ENCODE measurements at places on chromosomes 5 and 9.
A peak's percentile ranks its signal among the peaks of the same experiment; 100 is the strongest.

DNA sequence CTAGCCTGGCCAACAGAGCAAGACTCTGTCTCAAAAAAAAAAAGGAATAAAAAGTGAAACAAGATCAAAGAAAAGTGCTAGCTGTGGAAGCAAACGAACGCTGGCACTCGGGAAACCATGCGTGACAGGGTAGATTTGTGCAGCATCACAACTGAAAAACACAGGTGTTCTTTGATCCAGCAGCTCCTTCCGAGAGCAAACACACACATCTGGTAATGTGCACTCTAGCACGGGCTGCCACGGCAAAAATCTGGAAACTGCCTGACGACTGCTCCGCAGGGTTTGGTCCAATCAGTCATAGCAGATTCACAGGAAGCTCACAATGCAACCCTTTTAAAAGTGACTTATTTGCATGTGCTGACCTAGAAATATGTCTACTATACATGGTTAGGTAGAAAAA, 80.0 kb downstream of the SYK start:
- DNase-seq, result no peak

- no peak for DNase-seq
Observed at GRCh38 chr9:116497095-116497890, 189.8 kb upstream of the TRIM32 start.

- no peak for DNase-seq
Observed at GRCh38 chr5:151082282-151082902, 1.6 kb upstream of the TNIP1 start.

- no peak for DNase-seq
Observed at GRCh38 chr5:141186897-141187512, at the start of gene PCDHB9. Gene PCDHB9 (plus strand): TSS chr5:141187161. CDS start chr5:141187319, 158 bp downstream.

DNA sequence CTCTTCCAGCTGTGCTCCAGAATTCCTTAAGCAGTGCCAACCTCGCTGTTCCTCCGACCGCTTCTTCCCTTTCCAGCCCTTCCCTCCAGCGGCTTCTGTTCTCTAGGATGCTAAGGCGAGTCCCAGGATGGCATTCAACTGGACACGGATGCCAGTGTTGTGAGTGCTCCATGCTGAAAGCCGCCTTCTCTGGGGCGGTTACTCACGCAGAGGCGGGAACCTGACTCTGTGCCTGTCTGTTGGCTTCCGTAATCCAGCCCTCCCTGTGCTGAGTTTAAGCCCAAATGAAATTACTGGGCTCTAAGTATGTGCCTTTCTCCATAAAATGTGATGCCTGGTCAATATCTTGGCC, 20.2 kb downstream of the COL5A1 start:
- DNase-seq, result no peak

- no peak for DNase-seq
Observed at GRCh38 chr5:94181895-94182294, 436.5 kb downstream of the KIAA0825 start.

- DNase-seq, result no peak
Observed at GRCh38 chr9:17926246-17926645, 347.4 kb downstream of the SH3GL2 start.

DNA sequence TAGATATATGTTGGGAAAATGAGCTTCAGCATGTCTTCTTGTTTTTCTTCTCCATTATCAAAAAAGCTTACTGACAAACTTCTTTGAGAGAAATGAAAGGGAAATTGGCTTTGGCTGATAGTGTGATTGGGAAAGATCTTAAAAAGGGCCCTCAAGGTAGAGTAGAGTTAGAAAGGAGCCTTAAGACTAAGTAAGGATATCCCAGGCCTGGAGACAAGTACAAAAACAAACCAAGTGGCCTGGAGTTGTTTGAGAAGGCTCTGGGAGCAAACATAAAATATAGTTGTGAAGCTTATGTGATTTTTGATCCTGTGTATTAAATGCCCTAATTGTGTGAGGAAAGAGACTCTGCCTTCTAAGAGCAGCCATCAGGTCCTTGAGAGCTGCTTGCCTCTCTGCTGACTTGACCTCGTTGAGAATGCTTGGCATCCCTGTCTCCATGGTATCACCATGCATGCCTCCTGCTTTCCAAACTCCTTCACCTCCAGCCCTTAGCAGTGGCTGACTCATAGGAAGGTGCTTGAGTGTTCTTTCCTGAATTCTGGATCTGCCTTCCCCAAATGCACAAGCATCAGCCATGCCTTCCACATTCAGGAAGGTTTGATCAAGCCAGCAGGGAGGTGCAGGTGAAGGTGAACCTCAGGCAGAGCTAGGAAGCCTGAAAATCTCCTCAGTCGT, 78.9 kb downstream of the SMARCA2 start:
- no peak for DNase-seq

DNA sequence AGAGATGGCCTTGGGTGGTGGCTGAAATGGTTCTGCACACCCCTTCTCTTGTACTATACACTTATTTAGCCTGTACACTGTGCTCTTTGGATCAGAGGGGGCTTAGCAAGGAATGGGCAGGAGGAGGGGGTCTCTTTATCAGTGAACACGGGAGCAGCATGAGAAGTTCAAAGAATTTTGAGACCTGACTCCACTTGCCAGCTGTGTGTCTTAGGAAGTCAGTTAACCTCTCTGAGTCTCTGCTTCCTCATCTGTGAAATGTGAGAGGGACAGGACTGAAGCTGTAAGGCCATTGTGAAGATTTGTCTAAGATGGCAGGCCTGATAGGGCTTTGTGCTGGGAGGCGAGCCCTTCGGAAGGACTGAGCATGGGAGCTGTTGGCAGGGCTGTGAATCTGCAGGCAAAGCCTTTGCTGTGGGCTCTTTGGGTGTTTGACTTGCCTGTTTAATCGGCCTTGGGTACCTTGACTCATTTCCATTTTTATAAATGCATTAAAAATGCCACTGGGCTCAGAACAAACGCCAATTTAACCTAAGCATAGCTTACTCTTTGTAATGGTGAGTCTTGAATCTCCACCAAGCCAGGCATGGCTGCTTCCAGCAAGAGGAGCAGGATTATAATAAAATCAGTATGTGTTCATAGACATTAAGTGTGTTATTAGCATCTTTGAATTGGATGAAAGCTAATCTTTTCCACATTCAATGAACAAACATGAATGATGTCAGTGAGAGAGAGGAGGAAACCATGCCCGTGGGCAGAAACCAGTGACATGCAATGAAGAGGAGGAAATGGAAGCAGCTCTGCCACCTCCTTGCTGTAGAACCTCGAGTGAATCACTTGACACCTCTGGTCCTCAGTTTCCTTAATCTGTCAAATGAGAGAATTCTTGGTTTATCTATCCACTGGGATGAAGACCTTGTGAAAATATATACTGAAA, 89.4 kb downstream of the MACROH2A1 start:
- no peak for DNase-seq

- no peak for DNase-seq
Observed at GRCh38 chr9:127267793-127268525, 3.4 kb downstream of the GARNL3 start.

GRCh38 chr9:93955111-93955980, at the start of gene BARX1:
Gene BARX1 (minus strand): TSS chr9:93955355. CDS start chr9:93955146, 209 bp downstream.
- no peak for DNase-seq

DNA sequence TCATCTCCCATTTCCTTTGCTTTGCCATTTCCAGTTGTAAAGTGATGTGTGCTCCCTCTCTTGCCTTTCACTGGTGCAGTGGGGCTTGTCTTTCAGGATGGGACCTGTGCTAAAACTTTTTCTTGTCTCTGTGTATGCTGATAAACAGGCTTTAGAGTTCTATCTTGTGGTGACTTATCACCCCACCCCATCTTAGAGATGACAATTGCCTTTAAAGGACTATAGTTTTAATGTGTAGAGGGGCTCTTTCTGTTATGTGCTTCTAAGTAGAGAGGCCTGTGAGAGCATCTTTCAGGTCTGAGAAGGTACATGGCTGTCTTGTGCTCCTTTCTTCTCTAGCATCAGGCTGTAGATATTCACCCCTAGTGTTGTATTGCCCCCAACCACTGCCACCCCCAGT, 21.9 kb downstream of the MAN2A1 start:
- no peak for DNase-seq

DNA sequence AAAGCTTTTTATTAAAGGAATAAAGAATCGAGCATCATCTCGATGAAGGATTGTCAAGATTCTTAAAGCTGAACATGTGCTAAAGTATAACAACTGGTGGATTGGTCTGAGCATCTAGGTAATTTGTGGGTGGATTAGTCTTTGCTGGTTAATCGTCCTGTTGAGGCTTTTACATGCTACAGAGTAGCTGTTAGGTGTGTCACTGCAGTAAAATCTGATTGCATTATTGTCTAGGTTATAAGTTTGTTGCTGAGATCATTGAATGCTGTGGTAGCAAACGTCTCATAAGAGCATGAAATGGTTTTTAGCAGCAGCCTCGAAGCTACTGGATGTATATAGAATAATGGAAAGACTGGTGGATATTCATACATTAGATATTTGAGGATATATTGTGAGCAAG, 7.2 kb downstream of the FBXO38 start:
- no peak for DNase-seq

DNA sequence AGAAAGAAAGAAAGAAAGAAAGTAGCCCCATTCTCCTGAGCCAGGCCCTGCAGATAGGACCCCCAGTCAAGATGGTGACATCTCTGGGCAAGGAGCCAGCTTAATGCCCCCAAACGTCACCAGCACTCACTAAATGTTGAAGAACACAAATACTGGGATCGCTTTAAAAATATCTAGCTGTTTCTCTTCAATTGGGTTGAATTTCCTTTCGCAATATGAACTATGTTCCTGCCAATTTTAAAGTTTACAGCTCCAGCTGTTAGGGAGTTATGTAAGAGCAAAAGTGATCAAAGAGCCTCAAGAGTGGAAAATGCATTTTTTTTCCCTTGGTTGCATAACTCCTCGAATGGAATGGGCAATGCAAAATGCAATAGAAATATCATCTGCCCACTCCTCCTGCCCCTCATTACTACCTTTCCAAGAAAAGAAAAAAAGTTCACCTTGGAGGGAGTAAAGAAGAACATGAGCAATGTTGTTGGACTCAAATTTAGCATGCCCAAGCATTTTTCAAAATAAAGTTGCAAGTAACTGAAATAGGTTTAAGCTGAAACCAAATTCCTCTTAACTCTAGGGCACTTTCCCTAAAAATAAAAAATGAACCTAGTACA, 244.2 kb upstream of the PIK3R1 start:
- DNase-seq, result no peak

DNA sequence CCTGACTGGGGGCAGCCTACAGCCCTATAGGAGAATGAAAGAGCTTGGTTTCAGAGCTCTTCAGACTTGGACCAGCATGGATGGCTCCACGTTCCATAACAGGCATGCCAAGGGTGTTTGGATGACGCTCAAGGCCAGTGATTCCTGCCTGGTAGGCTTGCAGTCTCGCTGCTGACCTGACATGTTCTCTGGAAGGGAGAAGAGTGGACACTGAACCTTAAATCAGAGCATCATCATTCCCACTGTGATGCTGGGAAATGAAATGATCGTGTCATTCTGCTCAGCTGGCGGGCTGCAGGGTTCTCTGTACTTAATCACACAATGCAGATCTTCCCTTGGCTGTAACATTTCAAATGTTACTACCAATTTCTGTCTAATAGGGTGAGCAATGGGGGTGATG, 57.0 kb downstream of the CFAP90 start:
- DNase-seq, result no peak

DNA sequence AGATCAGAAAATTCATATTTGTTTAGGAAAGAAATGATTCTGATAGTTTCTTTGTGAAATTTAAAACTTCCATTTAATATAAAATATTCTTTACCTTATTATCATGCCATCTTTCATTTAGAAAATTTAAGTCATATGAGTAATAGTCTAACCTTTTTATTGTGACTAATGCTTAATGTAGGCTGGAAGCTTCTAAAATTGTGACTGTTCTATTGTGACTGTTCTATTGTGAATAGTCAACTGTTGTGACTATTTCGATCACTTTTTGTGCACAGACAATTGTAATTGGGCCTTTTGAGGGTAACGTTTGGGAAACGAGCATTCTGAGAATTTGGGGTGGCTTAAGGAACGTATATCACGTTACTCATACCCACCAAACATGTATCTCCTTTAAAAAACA, 100.0 kb downstream of the PARP8 start:
- DNase-seq, result no peak

DNA sequence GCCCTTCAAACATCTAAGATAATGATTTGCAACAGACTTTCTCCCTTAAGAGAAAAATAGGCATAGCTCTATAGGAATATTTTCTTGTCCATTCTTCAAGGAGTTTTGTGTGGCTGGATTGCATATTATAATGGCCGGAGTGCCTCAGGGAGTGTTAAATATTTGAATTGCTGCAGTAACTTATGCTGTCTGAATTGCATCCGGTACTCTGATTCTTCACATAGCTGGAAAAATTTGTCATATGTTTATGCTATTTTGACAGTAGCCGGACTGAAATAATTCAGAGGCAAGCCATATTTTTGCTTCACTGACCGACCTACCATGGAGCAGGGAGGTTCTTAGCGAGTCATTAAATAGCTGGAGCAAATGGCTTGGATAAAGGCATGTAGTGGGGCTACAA, 621.0 kb downstream of the ACTL7B start:
- no peak for DNase-seq

GRCh38 chr5:58266402-58266801, 193.5 kb downstream of the PLK2 start:
- no peak for DNase-seq

DNA sequence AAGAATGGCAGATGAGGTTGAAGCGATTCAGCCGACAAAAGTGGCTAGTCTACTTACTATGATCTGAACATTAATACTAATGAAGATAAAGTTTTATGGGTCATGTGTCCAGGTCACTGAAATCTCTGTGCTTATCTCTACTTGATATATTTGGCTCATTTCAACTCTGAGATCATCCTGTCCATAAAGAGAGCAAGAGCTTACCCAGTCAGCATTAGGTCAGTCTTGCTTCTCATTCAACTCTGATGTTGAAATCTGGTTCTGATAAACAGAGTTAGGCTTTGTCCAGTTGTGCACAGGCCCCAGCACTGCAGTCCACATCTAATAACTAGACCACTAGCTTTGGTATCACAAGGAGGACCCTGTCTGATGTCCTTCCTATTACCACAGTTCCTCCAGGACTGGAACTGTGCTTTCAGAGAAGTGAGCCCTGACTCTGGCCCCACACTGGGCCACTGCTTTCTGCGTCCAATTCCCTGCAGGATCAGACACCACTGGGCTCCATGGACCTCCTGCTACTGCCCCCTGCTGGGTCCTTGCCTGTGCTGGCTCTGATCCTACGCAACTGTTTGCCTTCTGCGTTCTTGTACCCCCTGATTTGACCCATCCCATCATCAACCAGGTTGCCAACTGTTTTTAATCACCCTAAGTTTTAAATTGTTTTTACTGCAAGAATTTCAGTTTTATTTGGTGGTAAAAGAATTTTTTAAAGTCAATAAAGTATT, 23.7 kb upstream of the FAM120A start:
- no peak for DNase-seq

- DNase-seq, result no peak
Observed at GRCh38 chr5:35855187-35855586, 1.5 kb upstream of the IL7R start.

DNA sequence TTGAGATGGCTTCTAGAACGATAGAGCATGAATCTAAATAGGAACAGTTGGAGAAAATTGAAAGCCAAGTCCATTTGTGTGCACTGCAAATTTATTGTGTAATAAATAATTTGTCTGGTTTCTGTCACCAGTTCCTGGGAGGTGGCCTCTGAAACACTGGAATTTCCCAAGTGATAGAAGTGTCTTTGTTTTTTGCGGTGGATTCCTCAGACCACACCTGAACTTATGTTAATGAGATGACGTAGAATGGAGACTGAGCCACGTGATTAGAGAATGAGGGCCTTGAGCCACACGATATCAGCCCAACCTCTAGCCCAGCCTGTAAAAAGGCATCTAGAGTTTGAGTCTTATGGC, 105.1 kb downstream of the MSX2 start:
- no peak for DNase-seq

- no peak for DNase-seq
Observed at GRCh38 chr9:120837921-120838320, 4.8 kb downstream of the PSMD5 start.

GRCh38 chr5:100900142-100900795, 2.8 kb downstream of the ST8SIA4 start:
- peak; percentile 30 for DNase-seq

All from activated T-helper 9 cell treated with anti-CD3 and anti-CD28 coated beads, Interleukin-2, amount 50 U/mL, for 16 hours (primary cell).